NCI-H187 treated with DMSO at 0.1 percent for 48 hours (cell line): ENCODE measurements at places on chromosomes 1 and 21.

DNA sequence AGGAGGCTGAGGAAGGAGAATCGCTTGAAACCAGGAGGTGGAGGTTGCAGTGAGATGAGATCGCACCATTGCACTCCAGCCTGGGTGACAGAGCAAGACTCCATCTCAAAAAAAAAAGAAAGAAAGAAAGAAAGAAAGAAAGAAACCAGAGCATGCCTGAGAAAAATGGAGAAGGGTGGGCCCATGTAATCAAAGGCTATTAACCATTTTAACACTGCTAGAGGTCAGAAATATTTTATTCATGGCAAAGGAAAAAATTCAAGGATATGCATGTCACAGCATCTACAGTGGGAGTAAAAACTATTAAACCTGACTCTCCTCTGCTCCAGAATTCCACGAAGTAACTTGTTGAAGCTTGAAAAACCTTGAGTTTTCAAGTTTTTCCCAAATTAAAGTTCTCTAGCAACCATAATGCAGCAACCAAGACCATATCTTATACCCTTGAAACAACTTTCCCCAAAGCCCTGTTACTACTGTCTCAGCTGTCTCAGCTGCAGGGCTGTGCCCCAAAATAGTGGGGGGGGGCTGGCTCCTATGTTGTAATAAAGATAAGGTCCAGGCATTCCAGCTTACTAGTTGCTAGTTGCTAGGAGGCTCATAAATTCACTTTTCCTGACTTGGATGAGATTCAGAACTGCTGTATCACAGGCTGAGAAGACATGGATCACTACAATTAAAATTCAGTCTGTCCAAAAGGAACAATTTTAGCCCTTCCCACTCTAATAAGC lies 112.9 kb upstream of the SOD1 start:
- DNase-seq, result no peak

- DNase-seq, result no peak
Observed at GRCh38 chr1:55131801-55132200, 83.4 kb downstream of the USP24 start.

DNA sequence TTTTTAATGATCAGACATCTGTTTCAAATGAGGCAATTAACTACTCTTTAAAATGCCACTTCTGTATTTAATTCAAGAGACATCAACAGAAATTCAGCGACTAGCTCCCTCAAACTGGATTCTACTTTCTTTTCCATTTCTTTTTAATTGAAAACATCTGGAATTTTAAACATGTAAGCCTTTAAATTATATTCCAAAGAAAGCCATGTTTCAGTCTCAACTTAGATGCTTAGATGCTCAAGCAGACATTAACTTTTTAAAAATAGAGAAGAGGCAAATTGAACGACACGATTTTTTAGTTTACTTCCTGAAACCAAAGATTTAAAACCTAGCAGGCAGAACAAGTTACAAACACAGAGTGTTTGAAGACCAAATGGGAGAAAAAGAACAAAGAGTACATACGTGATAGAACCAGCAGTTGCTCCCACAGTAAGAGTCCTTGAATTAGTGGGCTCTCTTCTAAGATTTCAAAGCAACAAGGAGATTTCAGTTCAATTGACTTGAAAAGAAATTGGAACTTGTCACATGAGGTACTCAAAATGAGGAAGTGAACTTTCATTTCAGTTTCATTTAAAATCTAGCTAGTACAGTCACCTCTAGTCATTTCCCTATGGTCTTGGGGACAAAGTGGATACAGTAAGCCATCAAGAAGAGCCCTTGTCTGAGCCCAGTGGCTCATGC lies at the start of gene CTSS:
TSS of gene CTSS (minus strand) at position 483 of the 681 bp plus-strand sequence. CDS start 1,015 bp downstream, outside the sequence.
- no peak for DNase-seq

DNA sequence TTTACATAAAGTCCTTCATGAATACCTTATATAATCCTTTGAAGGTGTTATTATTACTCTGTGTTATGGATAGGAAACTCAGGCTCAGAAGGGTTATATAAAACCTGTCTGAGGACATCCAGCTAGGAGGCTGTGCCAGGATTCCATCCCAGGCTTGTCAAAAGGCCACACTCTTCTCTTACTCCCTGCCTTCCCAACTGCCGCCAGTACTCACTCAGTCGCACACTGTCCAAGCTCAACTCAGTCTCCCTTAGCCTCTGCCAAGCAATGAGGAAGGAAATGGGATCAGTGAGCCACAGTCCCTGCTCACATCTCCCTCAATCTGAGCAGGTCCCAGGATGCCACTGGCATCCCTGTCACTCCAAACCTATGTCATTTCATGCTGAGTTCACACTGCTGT lies 94.4 kb downstream of the NAV1 start:
- DNase-seq, result no peak

- DNase-seq, result no peak
Observed at GRCh38 chr1:175543447-175543846, 199.9 kb downstream of the TNR start.

DNA sequence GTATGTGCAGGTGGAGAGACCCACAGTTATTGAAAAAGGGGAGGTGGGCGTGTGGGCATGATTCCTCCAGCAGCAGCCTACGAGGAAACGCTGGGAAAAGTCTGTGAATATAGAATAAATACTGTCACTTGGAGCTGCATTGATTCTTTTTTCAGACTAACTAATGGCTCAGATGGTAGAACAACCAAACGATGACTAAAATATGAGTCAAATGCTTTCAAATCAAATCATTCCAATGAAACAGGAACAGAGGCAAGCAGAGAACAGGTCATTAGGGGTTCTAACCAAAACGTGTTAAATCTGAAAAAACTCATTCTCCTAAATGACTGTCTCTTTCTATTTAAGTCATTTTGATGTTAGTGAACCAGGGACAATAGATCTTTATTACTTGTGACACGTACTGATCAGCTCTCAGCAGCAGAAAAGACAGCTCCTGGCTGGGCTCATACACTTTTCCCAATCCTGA lies 35.1 kb upstream of the SEC16B start:
- no peak for DNase-seq

DNA sequence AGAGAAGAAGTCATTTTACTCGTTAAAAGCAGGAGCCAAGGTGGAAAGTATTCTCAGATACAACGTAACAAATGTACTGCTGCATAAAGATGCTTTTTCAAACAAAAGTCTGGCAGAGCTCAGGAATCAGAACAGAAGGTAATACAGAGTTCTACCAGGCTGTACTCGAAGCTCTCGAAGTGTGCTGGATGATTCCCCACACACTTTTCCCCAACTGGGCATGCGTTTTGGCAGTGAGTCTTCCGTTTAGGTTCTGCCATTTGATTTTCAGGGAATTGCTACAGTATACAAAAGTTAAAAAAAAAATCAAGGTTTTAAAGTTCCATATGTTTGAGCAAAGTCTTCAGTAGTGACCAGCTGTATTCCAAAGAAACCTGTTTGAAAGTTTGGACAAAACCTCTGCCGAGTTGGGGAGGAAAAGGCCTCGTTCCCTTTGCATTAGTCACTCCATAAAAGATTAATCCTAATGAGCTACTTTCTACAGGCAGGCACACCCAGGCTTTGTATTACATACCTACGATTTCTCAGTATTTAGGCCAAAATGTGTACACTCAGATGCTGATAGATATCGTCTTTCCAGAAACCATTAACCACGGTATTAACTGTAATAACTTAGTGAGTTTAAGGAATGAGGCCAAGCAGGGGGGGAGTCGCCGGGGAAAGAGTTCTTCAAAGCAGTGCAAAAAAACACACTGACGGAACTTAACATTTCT lies 477.1 kb downstream of the LMO4 start:
- DNase-seq, result no peak

- DNase-seq, result no peak
Observed at GRCh38 chr21:38249696-38250278, 7.0 kb upstream of the KCNJ15 start.

- peak; percentile 54 for DNase-seq
Observed at GRCh38 chr1:26677306-26678115, 18.3 kb upstream of the ARID1A start.

GRCh38 chr1:245278846-245279245 lies 124.1 kb downstream of the KIF26B start:
- no peak for DNase-seq

GRCh38 chr21:24110846-24111245 lies 1496.4 kb downstream of the MRPL39 start:
- DNase-seq, result no peak

DNA sequence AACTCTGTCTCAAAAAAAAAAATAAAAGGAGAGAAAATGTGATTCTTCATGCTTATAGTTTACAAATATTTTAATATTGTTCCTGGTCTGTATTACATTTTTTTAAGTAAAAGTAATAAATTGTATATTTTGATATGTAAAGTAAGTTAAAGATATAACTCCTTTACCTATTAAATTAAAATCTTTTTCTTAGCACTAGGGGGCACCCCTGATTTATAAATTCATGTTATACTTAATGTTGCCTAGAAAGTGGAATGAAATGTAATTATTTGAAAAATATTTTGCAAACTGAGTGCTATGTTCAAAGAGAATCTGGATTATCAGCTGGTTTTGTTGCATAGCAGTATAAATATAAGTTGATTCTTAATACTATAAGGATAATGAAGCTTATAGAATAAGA lies 49.2 kb downstream of the RALGPS2 start:
- DNase-seq, result peak; percentile 27

- no peak for DNase-seq
Observed at GRCh38 chr1:110663241-110663640, 11.5 kb downstream of the KCNA3 start.

DNA sequence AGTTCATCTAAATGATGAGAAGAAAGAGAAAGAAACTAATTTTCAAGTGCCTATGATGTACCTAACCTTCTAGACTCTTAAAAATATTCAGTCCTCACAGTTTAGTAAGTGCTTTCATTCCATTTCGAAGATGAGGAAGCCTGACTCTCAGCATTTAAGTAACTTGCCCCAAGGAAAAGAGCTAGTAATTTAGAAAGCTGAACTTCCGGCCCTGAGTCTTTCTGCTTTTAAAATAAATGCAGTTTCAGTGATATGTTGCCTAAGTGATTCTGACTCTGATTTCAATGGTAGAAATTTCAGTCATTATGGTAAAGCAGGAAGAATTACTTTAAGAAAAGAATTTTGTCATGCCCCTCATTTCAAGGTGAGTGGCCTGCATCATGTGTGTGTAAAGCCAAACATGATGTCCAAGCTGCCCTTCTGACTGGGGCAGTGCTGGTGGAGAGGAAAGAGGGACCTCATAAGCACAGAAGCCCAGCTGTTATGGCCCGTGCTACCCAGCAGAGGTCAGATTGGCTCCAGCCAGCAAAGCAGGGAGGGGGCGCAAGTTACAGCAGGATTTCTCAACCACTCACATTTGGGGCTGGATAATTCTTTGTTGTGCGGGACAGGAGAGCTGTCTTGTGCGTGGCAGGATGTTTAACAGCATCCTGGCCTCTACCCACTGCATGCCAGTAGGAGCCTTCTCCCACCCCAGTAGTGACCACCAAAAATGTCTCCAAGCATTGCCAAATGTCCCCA lies 10.7 kb downstream of the ATP1A4 start:
- no peak for DNase-seq

DNA sequence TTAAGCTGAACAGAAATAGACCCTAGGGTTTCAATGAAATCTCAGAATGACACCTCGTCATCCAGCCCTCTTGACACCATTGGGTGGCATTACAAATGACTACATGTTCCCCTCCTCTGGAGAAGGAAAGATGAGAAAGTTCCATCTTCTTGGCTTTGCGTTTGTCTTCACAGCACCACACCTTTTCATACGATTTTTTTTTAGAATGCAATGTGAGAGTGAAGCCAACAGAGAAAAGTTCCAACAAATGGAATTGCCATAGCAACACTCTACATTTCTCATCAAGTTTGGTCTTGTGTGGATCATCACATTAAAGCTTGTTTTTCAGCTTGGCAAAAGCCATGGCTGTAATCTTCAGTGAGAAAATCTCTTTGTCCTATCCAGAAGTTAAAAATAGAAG lies 183.4 kb upstream of the SNX7 start:
- DNase-seq, result no peak

DNA sequence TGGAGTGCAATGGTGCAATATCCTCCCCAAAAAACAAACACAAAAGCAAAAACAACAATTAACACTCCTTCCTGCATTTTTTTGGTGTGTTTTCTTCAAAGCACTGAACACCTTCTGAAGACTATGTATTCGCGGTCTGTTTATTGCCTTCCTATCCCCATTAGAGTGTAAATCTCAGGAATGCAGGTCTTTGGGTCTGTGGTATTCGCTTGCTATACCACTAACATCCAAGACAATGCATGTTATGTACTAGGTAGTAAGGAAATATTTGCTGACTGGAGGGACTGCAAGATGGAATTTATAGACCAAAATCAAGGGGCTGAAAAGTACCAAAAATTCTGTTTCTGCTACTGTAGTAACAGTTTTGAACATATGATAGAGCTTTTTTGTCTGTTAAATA lies 299.4 kb downstream of the RYR2 start:
- DNase-seq, result no peak

- no peak for DNase-seq
Observed at GRCh38 chr1:170240409-170240808, 94.7 kb downstream of the NTMT2 start.

DNA sequence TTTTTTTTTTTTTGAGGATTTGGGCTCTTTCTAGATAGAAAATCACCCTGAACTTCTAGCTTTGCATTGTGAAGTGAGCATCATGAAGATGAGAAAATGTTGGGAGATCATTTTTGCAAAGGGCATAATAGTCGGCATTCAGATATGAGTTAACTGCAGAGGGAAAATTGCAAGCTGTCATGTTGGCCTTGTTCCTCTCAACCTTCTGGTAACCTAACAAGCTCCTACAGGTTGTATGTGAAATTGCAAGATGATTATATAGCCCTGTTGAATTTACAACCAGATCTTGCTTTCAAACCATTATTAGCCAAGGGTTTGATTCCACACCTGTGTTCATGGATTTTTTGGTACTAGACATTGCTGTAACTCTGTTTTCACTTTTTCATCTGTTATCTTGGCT lies 2.2 kb downstream of the ELOA start:
- DNase-seq, result no peak

DNA sequence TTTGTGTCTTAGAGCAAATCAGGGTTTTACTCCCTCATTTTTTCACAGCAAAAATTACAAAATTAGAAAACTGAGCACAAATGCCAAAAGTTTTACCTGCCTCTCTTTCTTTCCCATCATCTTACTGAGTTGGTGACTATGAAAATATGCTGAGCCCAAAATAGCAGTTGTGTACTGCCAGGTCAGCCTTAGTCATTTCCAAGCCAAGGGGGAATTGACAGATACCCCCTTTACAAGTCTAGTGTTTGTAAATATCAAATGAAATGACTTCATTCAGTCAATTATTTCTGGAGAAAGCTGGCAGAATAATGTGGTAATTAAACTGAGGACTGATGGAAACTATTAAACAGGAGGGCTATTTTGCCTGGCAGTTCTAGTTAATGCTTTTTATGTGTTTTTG lies 11.4 kb upstream of the GORAB start:
- DNase-seq, result no peak

DNA sequence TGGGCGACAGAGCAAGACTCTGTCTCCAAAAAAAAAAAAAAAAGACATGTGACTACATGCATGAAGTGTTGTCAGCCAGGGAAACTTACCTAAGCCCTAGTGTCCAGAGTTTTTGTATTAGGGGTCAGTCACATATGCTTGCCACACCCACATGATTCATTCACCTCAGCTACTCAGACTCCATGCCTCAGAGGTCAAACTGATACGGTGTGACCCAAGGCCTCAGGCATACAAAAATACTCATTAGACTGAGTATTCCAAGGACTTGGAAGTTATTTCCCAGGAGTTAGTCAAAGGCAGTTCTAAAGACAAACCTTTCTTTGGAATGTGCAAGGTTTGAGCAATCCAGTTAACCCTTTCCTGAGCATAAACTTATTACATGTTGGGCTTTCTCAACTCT lies 6.3 kb upstream of the TRIM33 start:
- no peak for DNase-seq

GRCh38 chr1:21594935-21595897 lies 73.9 kb downstream of the RAP1GAP start:
- no peak for DNase-seq

- no peak for DNase-seq
Observed at GRCh38 chr1:67755160-67755559, 70.2 kb downstream of the GADD45A start.
